ENCODE measurements at places on chromosomes 3 and 15.

DNA sequence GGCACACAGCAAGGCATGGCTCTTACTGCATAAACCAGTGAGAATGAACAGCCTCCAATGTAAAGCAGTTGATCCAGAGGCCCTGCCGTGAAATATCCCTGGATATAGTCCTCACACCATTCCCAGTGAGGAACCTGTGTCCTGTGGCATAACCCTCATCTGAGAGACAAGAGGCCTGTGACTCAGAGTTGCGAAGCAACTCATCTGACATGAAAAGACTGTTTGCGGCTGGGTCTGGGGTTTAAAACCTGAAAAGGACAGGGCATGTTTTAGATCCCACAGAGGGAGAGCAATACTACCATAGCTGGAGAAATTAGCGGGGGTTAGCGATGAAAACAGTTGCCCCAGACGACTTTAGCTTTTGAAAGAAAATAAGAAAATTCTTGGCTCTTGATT, 165.3 kb upstream of the BHLHE40 start:
- DNase-seq: peak; percentile 66

DNA sequence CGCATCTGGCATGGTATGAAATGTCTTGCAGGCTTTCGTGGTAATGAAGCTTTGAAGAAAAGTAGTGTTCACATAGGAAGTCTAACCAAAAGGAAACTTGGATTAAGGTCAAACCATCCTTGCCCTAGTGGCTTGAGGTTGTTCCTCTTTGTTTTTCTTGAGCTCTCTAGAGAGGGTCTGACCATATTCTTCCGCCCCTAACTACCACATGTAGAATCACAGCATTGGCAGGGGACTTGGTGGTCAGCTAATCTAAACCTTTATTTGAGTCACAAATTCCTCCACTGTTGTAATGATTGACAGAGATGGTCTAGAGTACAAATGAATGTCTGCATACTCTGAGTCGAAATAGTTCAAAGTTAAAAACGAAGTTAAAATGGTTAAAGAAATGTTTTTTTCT, 39.1 kb upstream of the PHLDB2 start:
- no peak for DNase-seq

DNA sequence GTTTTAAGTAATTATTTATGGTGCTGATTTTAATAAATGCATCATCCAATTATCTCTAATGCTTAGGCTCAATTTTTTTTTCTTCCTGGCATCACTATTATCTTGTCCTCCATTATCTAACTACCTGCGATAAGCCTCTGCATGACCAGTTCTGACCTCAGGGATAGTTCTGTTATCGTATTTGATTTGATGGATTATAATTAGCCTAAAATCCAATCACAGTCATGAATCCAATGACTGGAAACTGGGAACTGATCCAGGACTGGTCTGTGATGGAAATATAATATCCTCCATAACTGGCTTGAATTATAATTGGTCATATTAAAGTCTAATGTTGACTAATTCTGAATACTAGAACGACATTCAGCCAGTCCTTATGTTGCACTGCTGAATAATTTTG, 1.1 kb downstream of the MYH15 start:
- no peak for DNase-seq

DNA sequence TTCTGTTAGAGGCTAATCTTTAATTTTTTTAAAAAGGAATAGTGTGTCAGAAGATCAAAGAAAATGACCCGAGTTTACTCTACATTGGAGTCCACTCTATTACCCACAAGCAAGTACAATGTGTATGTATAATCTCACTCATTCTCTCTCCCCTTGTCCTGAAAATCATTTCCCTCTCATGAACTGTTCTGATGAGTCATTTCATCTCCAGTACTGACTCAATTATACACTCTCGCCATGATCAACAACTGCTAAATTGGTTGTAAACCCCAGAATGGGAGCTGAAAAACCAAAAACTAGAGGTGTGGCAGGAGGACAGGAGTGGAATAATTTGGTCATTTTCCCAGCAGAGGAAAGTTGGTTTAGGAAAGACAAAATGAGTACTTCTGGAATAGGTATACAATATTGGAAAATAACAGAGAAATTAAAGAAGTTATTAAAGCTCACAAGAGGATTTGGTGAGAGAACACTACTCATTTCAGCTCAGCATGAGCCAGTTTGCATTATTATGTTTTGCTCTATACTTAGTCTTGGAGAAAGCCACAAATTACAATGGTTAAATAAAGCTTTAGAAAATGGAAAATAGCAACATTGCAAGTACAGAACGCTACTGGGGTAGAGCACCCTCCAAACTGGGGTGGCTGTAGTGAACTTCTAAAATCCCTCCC, 144.3 kb upstream of the PFN2 start:
- DNase-seq: peak; percentile 83

- no peak for DNase-seq
Observed at GRCh38 chr3:108006881-108007331, 83.9 kb downstream of the CD47 start.

GRCh38 chr3:142211034-142211433, 14.4 kb downstream of the GK5 start:
- no peak for DNase-seq

DNA sequence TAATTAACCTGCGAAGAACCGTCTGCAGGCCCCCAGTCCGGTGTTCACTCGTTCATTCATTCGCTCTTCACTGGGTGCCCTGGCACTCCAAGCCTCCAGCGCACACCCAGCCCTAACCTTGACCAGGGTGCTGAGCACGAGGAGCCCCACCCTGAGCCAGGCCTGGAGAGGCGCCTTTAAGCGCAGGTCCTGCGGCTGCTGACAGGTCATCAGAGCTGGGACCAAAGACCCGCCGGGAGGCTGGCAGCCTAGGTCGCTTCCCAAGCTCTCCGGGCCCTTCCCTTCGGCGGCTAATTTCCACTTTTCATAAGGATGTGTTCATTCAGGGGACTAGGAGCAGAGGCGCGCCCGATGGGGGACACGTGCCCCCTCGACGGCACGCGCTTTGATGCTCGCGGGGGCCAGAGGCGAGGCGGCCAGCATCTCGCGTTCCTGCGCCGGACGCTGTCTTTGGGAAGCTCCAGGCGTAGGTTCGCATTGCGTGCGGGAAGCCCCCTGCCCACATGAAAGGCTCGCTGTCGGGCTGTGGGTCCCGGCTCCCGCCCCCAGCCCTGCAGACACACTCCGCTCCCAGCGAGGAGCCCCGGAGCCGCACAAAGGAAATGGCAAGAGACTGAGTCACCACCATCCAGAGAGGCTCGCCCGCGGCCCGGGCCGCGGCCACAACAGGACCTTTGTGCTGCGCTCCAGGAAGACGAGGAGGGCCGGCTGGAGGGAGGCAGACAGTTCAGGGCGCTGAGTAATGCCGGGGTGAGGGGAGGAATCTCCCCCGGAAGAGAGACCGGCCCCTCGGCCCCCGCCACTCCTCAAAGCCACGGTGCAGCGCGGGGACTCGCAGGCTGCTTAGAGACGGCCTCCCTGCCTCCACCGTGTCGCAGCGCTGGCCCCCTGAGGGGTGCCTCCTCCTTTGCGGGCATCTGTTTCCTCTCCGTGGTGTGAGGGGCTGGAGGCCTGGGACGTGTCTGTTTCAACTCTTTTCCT, 266.4 kb upstream of the HES1 start:
- peak; percentile 92 for DNase-seq

DNA sequence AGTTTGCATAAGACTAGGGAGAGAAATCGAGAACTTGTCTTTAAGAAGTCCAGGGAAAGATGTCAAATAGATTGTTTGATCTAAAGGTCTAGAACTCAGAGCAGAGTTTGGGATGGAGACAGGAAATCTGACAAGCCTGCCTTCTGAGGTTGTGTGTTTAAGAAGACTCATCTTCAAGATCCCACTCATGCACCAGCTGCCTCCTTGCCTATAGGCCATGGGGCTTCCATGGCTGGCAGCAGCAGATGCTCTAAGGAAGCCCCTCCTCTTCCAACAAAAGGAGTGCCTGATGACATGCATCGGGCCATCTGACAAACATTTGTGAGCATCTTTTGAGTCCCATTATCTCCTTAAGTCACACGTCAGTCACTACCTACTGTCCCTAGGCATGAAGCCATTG, 47.4 kb downstream of the WNT5A start:
- DNase-seq: no peak

DNA sequence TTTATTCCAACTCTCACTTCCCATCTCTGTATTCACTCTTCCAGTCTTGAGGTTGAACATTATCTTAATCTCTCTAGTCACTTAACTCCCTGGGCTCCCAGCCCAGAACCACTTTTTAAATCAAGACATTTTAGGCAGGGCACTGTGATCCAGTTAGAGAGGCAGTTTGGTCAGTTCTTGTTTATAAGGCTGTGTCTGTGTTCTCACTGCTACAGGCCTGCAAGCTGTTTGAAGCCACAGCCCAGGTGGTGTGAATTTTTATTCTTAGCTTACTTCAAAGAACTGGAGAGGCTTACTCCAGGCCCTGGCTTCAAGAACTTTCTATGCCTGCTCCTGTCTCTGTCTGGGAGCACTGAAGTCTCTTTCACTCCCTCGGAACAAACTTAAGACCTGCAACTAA, 906.1 kb downstream of the CADM2 start:
- no peak for DNase-seq

DNA sequence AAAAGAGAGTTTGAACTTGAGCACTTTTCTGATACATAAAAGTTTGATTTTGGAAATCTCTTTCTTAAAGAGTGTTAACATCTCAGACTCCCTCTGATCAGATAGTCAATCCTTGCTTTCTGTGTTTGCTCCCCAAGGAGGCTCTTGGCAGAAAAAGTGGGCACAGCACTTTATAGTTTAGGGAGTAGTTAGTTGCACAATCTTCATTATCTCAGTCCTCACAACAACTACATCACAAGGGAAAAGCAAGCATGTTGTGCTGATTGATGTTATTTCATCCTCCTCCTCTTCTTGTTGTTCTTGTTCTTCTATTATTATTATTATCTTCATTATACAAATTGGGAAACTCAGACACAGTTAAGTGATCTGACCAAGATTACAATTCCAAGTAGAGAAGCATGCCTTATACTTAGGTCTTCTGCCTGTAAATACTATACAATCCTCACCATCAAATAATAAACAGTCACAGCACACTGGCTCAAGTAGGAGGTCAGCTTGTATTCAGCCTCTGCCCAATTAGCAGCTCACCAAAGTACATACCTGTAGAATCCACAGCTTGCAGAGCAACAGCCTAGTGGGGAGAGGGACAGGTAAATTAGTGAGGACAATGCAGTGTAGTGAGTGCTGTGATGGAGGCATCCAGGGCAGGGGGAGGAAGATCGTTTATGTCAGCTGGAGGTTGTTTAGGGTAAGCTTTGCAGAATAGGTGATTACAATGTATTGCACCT, 304.1 kb upstream of the MME start:
- DNase-seq: no peak

DNA sequence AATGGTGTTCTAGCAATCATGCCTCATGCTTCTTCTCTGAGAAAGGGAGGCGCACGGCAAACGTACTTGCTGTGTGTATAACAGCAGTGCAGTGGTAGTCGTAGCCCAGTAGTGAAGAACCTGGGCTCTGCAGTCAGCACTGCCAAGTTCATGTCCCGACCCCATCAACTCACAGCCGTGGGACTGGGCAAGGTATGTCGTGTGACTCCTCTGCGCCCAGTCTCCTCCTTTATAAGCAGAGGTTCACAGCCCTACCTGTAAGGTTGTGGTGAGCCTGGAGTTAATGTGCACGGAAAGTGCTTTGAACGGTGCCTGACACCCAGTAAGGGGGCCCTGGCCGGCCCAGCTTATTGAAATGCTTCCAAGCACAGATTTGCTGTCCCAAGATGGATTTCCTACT, 26.6 kb downstream of the EHD4 start:
- no peak for DNase-seq

- DNase-seq: no peak
Observed at GRCh38 chr3:62500556-62501288, 127.4 kb upstream of the FEZF2 start.

- DNase-seq: no peak
Observed at GRCh38 chr15:79970181-79970580, 815 bp downstream of the BCL2A1 start.

GRCh38 chr3:52831500-52832301, 1.2 kb upstream of the ITIH4 start:
- DNase-seq: peak; percentile 55

- no peak for DNase-seq
Observed at GRCh38 chr15:99472416-99473145, 93.2 kb upstream of the MEF2A start.

GRCh38 chr15:39574427-39574826, 6.5 kb upstream of the THBS1 start:
- DNase-seq: no peak

- peak; percentile 92 for DNase-seq
Observed at GRCh38 chr15:60673918-60674558, 195.1 kb upstream of the ICE2 start.

DNA sequence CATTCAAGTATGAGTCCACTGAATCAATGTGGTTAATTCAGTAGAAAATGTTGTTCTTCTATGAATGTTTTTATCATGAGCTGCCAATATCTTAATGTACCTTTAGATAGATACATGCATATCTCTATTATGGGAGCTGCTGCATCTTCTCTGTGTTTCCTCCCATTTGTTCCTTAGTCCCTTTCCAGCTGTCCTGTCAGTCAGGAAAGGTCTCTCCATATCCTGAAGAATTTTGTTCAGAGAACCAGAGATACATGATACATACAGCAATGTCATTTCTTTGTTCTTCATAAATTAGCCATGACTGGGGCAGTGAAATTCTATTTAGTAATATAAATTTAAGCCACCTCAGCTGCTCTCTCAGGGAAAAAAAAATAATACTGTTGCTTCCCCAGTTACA, 103.7 kb downstream of the P3H2 start:
- DNase-seq: no peak

DNA sequence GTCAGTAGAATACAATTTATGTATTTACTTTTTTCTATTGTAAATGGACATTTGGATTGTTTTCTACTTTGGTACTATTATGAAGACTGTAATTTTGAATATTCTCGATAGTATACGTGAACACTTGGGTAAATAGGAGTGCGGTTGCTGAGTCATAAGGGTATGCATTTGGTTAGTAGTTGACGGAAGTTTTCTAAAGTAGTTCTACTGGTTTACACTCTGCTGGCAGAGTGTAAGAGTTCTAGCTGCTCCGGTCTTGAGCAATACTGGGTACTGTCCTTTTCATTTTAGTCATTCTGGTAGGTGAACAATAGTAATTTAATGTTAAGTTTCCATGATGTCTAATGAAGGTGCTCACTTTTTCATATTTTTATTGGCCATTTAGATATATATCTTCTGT, 70.0 kb downstream of the MEF2A start:
- no peak for DNase-seq

DNA sequence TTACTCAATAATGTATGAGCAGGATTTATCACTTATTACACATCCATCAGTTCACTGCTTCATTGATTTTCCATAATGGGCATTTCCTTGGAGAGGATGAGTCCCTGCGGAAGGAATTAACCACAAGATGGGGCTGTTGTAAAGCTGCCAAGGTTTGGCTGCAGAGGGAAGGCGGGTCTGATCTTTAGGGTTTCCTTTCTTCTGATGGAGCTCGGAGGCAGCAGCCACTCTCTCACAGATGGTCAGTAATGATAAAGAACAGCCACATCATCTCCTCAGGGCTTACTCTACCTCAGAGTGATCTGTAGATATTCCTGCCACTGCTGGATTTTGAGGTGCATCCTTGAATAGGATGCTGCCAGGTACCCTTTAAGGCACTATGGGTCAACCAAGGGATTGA, 115.2 kb downstream of the USP13 start:
- peak; percentile 65 for DNase-seq

GRCh38 chr15:54660356-54660755, 536.4 kb downstream of the RSL24D1 start:
- no peak for DNase-seq

Data from iris pigment epithelial cell (primary cell).